ENCODE measurements at places on chromosomes 1 and 21.

DNA sequence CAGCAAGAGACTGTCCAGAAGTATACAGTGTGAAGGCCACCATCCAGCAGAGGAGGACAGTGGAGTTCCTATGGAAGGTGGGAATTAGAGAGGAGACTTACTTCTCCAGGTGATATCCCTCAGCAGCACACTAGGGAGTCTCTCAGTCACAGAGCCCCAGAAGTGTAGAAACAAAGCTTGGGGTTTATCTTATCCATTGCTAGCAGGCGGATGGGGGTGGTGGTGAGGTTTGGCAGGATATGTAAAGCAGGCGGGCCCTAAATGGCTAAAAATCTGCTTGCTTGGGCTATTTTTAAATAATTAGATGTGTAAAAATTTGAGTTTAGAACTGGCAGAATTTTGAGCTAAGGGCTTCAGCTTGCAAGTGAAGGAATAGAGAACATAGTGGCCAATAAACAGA lies 50.1 kb upstream of the RGS18 start:
- no peak for DNase-seq

GRCh38 chr1:153488731-153489130 lies 28.3 kb upstream of the S100A7 start:
- DNase-seq, result no peak

DNA sequence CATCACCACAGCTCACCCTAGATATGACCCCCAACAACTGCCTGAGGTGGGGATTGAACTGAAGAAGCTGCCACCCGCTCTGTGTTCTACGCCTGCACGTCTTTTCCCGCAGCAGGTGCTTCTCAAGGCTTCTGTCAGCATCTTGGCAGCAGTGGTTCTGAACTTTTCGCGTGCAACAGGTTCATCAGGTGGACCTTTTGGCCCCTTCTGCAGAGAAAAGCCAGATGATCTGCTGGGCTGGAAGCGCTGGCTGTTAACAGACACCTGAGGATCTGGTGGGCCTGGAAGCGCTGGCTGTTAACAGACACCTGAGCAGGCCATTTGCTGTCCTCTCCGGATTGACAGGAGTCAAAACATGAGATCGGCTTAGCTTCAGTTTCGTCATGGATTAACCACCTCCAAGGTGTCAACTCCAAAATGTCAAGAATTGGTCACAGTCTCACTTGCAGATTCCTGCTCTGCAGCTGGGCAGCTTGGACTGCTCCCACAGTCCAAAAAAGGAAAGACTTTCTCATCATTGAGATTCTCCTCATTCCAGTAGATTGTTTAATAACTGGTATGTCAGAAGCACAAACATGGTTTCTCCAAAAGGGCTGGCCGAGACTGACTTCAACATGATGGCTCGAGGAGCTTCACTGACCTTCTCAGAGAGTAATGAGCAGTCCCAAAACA lies 4.7 kb downstream of the C1orf174 start:
- DNase-seq, result no peak

GRCh38 chr21:14384453-14384852 lies 1.5 kb upstream of the HSPA13 start:
- DNase-seq, result no peak

DNA sequence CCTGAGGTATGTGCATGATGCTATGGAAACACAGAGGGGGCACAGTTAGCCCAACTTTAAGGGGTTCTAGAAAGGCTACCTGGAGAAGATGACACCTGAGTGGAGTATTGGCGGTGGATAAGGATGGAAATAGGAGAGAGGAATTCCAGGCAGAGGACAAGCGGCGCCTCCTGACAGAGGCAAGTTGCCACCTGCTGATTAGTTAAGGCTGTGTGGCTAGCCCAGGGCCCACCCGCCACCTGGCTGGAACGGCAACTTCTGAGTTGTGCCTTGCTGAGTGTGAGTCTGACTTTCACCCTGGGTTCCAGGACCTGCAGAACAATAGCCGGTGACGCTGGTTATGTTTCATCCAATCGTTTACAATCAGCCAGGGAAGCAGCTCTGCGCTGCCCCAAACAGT lies 126.9 kb upstream of the LMO4 start:
- no peak for DNase-seq

DNA sequence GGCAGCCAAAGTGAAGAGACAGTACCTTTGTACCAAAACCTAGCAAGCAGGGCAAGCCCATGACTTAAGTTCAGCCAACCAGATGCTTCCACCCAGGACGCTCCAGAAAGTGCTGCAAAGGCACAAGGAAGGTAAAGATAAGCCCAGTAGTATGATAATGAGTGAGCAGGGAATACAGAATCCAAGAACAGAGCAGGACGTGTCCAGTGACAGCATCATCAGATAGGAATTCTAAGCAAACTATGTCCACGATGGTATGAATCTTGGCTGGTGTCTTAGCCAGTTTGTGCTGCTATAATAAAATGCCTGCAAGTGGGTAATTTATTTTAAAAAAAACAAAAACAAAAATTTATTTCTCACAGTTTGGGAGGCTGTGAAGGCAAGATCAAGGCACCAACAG lies 13.6 kb downstream of the GJA4 start:
- no peak for DNase-seq

- DNase-seq, result no peak
These were observed 179.6 kb downstream of the KCNK2 start for GRCh38 chr1:215262106-215262505.

- DNase-seq, result no peak
These were observed 59.2 kb downstream of the TLR5 start for GRCh38 chr1:223083831-223084230.

GRCh38 chr1:219651993-219652392 lies 39.1 kb upstream of the ZC3H11B start:
- DNase-seq, result no peak

- DNase-seq, result no peak
These were observed 28.6 kb upstream of the MTR start for GRCh38 chr1:236766506-236766905.

DNA sequence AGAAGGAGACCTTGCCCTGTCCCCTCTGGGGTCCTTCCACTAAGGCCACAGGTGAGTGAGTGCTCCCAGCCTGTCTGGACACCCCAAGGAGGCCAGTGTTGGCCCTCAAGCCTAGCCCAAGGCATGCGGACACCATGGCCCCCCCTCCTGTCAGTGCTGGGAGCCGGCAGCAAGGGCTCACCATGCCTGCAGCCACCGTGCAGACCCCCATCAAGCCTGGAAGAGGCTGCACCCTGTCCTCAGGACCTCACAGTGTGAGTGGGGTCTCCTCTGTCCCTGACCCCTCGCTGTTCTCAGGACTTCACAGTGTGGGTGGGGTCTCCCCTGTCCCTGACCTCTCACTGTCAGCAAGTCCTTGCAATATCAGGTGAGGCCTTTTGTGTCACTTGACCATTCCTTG lies 33.2 kb upstream of the PRSS38 start:
- no peak for DNase-seq

- DNase-seq, result no peak
These were observed 21.0 kb downstream of the TP53BP2 start for GRCh38 chr1:223824712-223825111.

- no peak for DNase-seq
These were observed 45.7 kb upstream of the CACYBP start for GRCh38 chr1:174954073-174954460.

DNA sequence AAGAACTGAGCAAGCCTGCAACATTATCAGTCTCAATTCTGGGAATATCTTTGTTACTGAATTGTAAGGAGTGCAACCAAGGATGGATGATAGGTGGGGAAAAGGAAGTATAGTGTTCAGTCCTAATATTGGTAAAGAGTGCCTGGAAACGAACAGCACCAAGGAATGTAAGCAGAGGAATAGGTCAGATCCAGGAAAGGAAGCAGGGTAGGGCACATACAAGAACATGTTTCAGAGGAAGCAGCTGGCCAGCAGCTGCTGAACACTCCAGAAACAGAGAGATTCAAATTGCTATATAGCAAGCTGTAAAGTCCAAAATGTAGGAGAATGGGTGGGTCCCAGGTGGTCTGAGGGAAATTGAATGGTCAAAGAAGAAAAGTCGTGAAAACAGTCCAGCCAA lies 37.9 kb downstream of the CRB1 start:
- DNase-seq, result no peak

- DNase-seq, result no peak
These were observed 186.5 kb upstream of the CTTNBP2NL start for GRCh38 chr1:112209493-112209892.

GRCh38 chr1:193335806-193336428 lies 149.5 kb upstream of the B3GALT2 start:
- DNase-seq, result peak; percentile 76

- DNase-seq, result no peak
These were observed 233.3 kb downstream of the KCNJ6 start for GRCh38 chr21:37682966-37683365.

DNA sequence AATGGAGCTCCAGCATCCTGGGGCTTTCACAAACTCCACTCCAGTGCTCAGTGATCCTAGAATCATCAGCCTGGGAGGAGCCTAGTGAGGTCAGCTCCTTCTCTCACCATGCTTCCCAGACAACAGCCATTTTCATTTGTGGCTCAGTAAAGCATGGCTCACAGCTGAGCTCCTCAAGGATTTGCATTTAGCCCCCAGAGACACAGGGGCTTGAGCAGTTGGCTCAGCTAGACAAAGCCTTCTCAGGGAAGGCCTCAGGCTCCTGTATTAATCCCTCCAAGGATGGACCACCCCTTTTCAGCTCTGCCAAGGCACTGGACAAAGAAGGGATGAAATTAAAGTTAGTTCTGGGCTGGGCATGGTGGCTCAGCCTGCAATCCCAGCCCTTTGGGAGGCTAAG lies 39.5 kb downstream of the ERI3 start:
- DNase-seq, result no peak

DNA sequence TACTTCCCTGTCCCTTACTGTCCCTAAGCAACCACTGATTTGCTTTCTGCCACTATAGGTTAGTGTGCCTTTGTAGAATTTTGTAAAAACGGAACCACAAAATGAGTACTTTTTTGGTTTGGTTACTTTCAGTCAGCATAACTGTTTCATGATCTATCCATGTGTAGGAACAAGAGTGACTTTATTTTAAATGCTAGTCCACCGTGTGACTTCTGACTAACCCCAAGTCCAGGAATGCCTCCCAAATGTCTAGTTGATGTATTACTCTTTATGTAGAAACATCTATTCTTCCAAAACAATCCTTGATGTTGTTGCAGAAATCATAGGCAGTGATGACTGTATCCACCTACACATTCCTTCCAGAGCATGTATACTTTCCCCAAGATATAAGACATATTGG lies 21.3 kb downstream of the ATPAF1 start:
- no peak for DNase-seq

DNA sequence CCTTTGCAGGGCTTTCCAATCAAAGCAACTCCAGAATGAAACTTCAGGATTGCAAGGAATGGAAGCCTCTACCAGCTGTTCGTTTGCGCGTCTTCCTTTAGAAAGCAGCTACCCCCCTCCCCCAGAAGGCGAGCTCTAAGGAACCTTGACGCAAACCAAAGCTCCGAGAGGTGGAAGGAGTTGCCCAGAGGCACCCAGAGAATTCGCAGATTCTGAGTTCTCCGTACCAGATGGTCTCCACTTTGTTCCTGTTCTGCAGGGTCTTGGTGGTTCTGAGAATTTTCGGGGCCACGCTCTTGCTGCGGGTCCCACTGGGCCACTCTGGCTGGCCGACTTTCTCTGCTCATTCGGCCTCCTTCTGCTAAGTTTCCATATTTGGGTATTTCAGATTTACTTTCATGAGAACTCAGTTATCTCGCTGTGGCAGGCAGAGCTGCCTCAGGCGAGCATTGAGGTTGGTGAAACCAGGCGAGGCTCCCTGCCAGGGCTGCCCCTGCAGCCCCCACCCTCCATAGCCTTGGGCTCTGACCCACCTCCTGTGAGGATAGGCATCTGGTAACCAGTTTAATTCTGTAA lies 801 bp downstream of the TRAF5 start:
- DNase-seq, result peak; percentile 57
